SK-N-SH treated with all-trans-retinoic acid at 6 μM for 48 hours (cell line): ENCODE measurements at places on chromosomes 3 and 15.

GRCh38 chr15:100101426-100102089 is 240.2 kb downstream of the ADAMTS17 start:
- ATAC-seq, result no peak

DNA sequence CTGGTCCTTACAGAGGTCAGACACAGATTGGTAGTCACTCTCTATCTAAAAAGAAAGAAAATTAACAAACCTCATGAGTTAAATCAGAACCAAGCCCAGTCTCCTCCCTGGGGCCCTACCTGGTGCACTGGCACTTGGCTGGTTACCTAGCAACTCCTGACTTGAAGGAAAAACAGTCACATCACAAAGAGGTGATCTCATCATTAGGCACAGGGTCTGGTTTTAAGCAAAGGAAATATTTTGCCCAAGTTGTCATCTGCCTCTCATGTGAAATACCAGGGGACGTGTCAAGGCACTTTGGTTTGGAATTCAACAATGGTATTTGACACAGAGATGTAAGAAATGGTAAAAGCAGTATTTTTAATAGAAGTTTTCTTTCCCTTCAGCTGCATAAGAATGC is 47.7 kb upstream of the FMN1 start:
- peak; percentile 81 for ATAC-seq

DNA sequence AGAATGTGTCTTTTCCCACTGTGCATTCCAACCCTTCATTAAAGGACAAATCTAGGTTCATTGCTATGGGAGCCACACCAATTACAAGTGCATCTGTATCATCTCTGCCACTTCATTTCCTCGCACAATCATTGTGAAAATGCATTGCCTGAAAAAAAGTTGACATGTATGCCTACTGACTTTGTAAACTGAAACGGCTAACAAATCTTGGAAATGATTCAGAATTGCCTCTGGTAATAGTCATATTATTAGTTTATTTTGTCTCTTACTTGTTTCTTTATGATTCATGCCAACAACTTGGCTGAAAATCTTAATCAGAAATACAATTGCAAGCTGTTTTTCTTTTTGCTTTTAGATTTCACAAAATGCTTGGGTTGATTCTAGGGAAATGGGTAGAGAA is 497.1 kb downstream of the ZIC1 start:
- ATAC-seq, result peak; percentile 44; the same call in 2 of the 3 replicates

DNA sequence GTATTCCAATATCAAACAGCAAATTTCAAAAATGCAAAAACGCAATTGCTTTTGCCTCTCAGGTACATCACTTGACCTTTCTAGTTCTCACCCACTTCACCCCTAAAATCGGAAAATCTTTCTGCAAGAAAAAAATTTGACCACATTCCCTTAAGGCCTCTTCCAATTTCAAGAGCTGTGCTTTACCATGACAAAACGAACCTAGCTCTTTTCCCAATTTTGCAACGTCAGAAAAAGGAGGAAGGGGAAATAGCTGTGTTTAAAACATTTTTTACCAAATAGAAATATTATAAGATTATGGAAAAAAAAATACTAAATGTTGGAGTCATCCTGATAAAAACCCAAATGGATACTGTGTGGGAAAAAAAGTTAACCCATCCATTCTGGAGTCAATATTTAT is 1.1 kb upstream of the NR2C2 start:
- ATAC-seq, result no peak

DNA sequence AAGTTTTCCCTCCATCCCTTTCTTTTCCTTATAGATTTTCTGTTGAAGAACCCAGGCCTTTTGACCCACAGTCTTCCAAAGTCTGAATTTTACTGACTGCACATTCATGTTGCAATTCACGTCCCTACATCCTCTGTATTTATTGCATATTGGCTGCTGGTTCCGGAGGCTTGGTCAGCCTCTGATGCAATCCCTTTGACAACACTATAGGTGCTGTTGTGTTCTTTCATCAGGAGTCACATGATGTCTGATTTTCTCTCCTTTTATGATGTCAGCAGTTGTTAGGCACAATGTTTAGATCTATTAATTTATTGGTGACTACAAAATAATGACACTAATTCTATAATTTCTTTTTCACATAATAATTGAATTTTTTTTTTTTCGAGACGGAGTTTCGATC is 8.7 kb downstream of the CYP1A1 start:
- no peak for ATAC-seq

GRCh38 chr3:4755566-4755965 is 223.7 kb upstream of the BHLHE40 start:
- ATAC-seq, result no peak

- no peak for ATAC-seq
Observed at GRCh38 chr15:73779974-73780373, 26.8 kb upstream of the INSYN1 start.

GRCh38 chr15:24772686-24773373 is 97.3 kb downstream of the NPAP1 start:
- peak; percentile 91 for ATAC-seq

DNA sequence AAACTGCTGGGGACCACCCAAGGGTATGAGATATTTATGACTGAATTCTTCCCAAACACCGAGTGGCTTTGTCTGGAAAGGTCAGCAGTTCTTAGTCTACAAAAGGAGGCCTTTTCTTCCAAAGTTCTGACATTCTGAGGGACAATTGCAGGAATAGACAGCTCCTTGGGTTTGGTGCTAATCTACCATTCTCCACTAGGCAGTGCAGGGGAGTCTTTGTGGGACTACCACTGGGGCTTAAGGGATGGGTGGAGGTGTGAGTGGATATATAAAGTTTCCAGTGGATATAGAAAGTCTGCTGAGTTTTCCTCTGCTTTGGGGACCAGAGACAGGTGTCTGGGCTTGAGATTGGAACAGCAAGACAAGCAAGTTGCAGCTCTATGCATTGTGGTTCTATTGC is 62.7 kb downstream of the EXOG start:
- ATAC-seq, result no peak

GRCh38 chr3:80733522-80734176 is 965.9 kb upstream of the ROBO1 start:
- no peak for ATAC-seq

DNA sequence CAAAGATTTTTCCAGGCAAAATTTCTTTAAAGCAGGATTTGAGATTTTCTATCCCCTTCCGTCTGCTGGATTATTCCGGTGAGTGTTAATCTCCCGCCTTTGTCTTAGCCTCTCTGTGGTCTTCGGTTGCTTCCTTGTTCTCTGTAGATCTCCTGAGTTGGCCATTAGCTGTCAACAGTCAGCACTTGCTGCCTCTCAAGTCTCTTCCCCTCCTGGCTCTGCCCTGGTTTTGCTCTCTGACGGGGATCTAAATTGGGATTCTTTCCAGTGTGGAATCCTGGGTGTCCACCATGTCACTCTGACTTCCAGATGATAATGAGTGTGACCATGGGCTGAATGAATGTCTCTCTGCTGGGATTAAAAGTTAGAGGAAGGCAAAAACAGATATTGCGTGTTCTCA is 121.5 kb downstream of the IGF1R start:
- no peak for ATAC-seq

GRCh38 chr3:185701611-185702261 is 115.6 kb downstream of the SENP2 start:
- peak; percentile 47 for ATAC-seq

GRCh38 chr3:195748661-195749060 is 27.9 kb downstream of the MUC20 start:
- no peak for ATAC-seq
